ENCODE measurements at places on chromosomes 1 and 21.
A peak's percentile ranks its signal among the peaks of the same experiment; 100 is the strongest.

- no peak for DNase-seq
Measured at GRCh38 chr1:235650341-235651169, 971 bp upstream of the GNG4 start.

DNA sequence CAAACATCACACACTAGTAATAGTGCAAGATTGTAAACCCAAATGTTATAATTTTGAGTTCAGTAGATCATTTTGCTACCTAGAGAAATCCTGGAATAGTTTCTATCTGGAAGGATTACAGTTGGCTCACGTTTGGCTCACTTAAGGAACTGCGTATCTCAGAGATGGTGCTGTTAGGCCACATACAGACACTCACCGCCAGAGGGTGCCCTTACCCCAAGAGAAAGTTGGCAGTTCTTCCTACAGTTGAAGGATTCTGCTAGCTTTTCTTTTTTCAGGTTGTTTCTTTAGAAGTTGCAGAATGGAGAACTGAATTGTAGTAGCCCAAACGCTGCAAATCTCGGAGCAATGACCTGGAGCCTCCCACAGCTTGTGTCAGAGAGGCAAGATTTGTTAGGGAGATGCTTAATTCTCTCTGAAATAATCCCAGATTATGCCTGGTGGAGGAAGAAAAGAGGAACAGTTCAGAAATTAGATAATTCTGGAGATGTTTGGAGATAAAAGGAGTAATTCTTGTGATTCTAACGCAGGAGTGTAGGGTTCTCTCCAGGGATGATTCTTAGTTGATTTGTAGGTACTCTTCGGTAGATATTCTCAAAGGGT lies 87.9 kb upstream of the PAPPA2 start:
- peak; percentile 66 for DNase-seq

GRCh38 chr1:181179279-181179986 lies 90.9 kb downstream of the IER5 start:
- DNase-seq = no peak

- DNase-seq = no peak
Measured at GRCh38 chr1:18632218-18632588, 1.6 kb downstream of the PAX7 start.

DNA sequence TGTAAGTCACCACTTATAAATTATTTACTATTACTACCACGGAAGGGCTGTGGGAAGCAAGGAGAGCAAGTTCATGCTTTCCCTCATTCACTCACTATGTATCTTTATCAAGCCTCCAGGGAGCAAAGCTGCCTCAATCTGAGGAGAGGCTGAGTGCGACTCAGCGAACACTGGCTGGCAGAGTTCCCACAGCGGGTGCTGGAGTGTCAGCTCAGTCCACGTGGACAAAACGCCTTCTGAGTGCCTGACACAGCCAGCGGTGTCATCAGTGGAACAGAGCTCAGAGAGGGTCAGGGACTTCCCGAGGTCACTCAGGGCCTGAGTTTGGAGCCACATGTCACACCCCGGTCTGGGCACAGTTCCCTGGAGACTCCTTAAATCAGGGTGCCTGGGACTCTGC lies 16.9 kb downstream of the MATN1 start:
- no peak for DNase-seq

DNA sequence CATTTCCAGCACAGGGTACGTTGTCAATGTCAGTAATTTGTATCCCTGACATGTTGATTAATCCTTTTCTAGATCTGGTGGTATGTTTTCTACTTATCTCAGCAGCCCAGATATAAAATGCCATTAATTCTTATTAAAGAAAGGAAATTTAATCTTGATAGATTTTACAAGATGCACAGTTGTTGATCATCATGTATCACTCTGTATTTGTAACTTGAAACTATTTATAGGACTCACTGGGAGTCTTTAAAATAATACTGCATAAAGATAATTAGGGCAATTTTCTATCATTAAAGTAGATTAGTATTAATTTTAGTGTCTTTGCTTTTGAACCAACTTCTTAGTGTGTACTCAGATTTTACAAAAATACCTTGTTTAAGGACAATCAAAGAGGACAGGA lies 84.9 kb downstream of the GREM2 start:
- no peak for DNase-seq

Data from stimulated activated CD4-positive, alpha-beta T cell treated with anti-CD3 and anti-CD28 coated beads, Interleukin-2, amount 100 ng/mL, for 24 hours (primary cell).